ENCODE measurements at places on chromosomes 3 and 15.

DNA sequence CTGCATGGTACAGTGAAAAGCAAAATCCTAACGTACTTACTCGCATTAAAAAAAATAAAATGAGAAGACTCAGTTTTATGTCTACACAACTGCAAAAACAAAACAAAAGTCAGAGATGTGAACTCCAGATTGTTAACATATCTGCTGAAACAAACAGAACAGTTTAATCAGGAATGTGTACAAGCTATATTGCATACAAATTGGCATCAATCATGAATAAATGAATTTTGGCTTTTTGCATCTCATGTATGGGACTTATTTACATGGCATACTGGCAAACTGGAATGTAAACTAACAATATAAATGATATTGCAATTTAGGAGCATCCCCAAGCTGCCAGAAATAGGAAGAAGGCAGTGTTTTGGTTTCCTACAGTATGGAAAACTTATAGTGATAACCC, 79.6 kb upstream of the NSMCE3 start:
- no peak for DNase-seq

DNA sequence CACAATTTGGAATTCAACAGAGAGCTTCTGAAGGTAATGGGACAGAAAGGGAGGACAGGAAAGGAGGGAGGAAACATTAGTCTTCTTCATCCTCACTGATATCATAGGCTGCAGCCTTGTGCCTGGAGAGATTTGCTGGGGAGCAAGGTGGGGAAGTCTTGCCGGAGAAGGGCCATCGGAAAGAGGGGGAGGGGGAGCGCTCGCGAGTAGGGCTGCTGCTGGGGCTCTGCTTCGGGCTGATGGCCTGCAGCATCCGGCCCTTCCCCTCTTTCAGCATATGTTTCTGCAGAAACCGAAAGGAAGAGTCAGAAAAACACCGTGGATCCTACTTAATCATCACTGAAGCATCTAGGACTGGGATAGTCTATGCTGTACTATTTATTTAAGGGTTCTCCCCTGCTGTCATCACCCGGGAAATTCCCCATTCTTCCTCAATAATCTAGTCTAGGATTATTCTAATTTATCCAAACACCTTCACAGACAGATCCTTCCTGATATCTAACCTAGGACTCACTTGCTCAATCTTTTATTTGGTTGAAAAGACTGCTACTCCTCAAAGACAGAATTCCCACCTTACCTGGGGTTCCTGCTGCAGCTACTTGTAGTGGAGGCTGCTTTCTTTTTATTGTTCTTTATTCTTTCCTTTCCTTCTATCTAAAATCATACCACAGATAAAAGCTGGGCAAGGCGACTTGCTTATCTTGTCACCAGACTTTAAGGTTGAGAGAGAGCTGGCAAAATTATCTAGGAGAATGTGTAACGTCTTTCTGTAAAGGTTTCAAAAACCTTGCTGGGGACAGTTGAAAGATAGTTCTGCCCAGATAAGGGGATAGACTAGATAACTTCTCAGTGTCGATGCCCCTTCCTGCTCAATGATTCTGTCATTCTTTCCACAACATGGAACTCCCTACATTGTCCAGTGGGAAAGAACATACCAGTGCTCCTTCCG, 22.6 kb downstream of the SLC51A start:
- no peak for DNase-seq

DNA sequence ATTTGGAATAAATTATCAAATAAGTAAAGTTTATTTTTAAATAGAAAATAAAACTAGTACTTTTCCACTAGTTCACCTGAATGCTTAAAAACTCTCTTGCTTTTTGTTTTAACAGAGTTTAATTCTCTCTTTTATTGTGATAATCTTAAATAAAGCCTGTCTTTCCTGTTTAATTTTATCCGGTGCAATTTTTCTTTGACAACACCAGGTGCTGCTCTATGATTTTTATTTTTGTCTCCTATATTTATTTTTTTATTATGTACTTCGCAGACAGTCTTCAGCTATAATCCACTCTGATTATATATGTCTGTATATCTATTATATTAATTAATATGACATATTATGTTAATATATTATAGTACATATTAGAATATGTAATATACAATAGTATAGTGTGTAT, 1293.0 kb upstream of the EPHA6 start:
- DNase-seq, result no peak

- DNase-seq, result no peak
Measured at GRCh38 chr3:34956511-34956910, 682.8 kb upstream of the ARPP21 start.

- DNase-seq, result no peak
Measured at GRCh38 chr3:73379465-73379864, 245.3 kb downstream of the PDZRN3 start.

DNA sequence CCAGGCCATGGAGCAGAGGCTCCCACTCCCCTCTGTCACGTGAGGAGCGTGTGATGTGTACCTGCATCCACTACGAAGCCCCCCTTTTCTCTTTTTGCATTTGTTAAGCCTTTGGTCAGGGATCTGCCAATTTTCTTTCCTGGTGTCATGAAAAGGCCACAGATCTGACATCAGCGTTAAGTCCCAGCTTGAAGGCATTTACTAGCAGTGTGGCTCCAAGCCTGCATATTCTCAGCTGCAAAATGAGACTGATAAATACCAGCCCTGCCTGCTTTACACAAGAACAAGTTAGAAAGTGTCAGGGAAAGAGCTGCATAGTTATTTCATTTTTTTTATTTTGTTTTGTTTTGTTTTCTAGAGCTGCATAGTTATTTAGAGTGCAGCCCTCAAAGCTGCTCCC, 2.3 kb upstream of the ANKRD63 start:
- DNase-seq, result no peak

DNA sequence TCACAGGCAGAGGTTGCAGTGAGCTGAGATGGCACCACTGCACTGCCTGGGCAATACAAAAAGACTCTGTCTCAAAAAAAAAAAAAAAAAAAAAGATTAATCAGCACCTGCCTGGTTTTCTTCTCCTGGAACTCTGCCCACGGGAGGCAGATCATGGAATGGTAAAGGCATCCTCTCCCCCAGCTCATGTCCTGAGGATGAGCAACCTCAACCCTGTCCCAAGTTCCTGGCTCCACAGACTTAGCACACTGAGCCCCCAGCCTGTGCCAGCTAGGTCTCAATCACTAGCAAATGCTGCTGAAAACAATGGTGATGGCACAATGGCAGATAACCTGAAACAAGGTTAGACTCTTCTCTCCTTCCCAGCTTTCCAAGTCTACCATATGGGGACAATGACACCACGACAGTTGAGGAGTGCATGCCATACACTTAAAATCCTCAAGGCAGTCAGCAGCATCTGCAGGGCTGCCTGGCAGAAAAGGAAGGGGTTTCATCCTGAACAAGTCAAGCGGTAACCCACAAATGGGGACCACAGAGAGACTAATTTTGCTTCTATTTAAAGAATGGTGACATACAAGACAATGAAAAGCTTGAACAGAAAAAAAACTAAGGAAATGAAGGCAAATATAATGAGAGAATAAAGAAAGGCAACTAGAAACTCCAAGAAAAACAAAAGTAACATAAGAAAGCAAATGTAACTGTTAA, 4.8 kb downstream of the CLN6 start:
- no peak for DNase-seq

DNA sequence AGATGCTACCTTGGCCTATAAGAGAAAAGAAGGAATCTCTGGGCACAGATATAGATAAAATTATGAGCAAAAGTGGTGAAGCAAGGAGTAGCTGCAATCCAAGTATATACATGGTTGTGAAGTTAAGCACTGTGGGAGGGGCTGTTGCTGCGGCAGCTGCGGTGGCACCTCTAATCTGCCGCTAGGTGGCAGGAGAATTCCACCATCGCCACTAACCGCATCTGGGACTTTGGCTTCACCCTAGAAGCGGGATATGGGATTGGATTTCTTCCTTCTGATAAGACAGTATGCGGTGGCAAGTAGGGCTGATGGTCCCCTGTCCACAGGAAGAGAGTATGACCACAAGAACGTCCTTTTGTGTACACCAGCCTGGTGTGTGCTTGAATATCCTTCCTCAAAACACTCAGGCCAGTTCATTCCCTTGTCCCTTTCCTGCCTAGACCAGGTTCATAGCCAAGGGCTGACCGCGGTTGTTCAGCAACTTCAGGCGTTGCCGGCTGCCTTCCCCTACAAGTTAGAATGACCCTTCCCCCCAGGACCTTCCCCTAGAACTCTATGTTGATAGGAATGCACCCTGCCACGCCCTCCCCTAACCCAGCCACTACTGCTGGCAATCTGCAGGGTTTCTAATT, 5.1 kb downstream of the MAGEL2 start:
- peak; percentile 11 for DNase-seq

DNA sequence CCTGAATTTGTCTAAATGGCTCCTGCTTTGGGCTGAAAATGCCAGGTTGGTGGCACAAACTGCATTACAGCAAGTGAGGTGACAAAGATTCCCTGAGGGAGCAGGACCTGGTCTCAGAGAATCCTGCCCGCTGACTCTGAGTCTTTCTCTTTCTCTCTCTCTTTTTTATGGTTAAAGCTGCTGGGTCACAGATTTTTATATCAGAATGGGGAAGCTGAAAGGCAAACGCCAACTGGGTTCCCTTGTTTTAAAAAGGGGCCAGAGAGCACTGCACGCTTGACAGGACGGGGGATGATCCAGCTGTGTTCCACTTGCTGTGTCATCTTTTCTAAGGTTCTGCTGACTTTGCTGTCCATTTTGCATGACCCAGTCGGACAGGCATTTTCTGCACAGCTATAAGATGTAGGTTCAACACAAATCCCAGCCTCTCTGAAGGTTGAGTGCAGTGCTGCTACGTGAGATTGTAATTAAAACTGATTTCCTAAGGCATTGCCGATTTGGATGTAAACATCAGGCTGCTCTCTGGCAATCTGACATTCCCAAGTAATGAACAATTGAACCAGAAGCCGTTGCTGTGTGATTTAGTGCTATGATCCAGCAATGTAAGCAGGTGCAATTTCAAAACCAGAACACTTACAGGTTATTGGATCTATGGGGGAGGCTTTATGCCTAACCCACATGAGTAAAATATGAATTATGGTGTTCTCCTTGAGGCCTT, 25.8 kb downstream of the ARHGEF3 start:
- no peak for DNase-seq

DNA sequence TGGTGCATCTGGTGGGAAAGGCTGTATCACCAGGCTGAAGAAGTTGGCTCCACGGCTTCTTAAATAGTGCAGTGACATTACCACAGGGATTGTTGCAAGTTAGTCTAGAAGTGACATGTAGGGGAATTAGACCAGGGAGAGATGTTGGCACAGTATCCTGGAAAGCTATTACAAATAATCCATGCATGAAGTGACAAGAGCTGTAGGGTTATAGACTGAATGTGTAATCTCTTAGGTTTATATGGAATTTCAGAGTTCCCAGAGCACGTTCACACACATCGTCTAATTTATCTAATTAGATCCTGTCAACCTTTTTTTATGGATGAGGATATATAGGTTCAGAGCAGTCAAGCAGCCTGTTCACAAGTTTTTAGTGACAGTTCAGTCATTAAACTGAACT, 37.3 kb upstream of the APH1B start:
- no peak for DNase-seq

- no peak for DNase-seq
Measured at GRCh38 chr15:52784799-52785671, 5.1 kb downstream of the ONECUT1 start.

DNA sequence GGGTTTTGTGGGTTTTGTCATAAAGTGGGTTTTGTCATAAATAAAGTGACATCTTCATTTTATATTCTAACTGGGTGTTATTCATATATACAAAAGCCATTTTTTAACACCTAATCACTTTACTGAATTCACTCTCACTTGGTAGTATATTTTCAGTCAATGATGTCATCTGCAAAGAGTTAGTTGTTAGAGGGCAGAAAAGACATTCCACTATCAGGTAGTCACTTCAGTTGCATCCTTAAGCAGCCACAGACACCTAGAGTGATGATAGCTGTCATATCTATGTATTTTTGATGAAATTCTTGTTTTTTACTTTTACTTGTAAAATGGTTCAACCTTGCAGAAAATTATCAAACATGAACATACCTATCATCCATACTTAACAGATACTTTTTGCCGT, 89.0 kb downstream of the DHX36 start:
- no peak for DNase-seq

DNA sequence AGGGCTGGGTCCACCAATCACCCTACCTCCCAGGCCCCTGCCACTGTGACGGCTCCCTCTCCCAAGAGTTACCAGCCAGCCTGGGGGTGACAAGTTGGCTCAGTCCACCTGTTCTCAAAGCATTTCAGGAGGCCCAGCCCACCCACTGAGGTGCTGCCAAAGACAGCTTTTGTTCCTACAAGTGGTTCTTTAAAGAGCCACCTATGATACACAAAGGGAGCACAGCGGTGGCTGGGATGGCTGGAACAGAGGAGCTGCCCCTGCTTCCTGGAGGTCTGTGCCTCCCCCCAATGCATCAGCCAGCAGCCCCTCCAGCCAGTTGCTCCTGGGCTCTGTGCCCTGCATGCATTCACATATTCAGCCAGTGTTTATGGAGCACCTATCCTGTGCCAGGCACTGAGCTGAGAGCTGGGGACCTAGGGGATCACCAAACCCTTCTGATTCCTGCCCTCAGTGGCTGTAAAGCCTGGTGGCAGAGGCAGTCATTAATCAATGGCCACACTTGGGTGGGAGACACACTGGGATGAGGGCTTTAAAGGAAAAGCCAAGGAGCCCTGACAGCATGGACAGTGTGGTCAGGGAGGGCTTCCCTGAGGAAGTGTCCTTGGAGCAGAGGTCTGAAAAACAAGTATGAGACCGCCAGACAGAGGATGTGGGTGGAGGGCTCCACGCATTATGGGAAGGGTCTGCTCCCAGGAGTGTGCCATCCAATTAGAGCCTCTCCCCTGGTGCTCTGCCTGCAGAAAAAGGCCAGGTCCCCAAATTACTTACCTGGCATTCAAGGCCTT, 107.1 kb upstream of the LINGO1 start:
- no peak for DNase-seq
